Renal cortical epithelial cell (primary cell): ENCODE measurements at places on chromosomes 3 and 15. TPM values are rescaled to one million over a fixed set of nuclear protein-coding genes. Genes with fewer than 3 reads are reported as not detected.

Gene LTF
- 1.7 and 299 TPM in 2 replicates for total RNA-seq

Gene STRIT1
- total RNA-seq = not detected in 2 replicates

Gene FAM219B
- 34.9 and 47.0 TPM in 2 replicates for total RNA-seq

Gene MGLL
- 106 and 155 TPM in 2 replicates for total RNA-seq

Gene GP9
- not detected in 2 replicates for total RNA-seq

Gene ZDHHC19
- total RNA-seq = not detected in 2 replicates

Gene KBTBD8
- total RNA-seq = 2.7 and 7.1 TPM in 2 replicates

Gene GOLGA6L7
- not detected in 2 replicates for total RNA-seq

Gene CATSPER2
- total RNA-seq = 0.52 and 0.60 TPM in 2 replicates

Gene SLC24A5
- not detected in 2 replicates for total RNA-seq

Gene TMOD3
- 71.9 and 106 TPM in 2 replicates for total RNA-seq

Gene NR1I2
- total RNA-seq = 0.20 TPM in 1 of 2 replicates, not detected in the other

Gene ZNF502
- total RNA-seq = 6.1 and 7.2 TPM in 2 replicates

Gene LMAN1L
- total RNA-seq = not detected in 2 replicates

Gene TMEM158
- total RNA-seq = 0.35 and 6.9 TPM in 2 replicates

Gene OIP5
- total RNA-seq = 0.60 and 6.1 TPM in 2 replicates

Gene CORO2B
- 2.9 and 6.3 TPM in 2 replicates for total RNA-seq

Gene MYL3
- 4.7 and 15.2 TPM in 2 replicates for total RNA-seq

Gene OXTR
- 1.2 and 6.9 TPM in 2 replicates for total RNA-seq

Gene FBXL22
- 0.45 TPM in 1 of 2 replicates, not detected in the other for total RNA-seq

Gene MCF2L2
- total RNA-seq = 0.25 and 2.1 TPM in 2 replicates

Gene CAMKV
- total RNA-seq = under 0.01 TPM in 1 of 2 replicates, not detected in the other

Gene FOXB1
- not detected in 2 replicates for total RNA-seq

Gene SERPINI2
- total RNA-seq = not detected in 2 replicates

Gene SLC26A6
- 21.0 and 45.5 TPM in 2 replicates for total RNA-seq

Gene LRCH3
- 21.7 and 72.8 TPM in 2 replicates for total RNA-seq

Gene GCSAM
- not detected in 2 replicates for total RNA-seq

Gene TMF1
- total RNA-seq = 23.8 and 55.6 TPM in 2 replicates

Gene EPHB1
- 6.3 and 17.4 TPM in 2 replicates for total RNA-seq

Gene FAM81A
- total RNA-seq = 0.52 and 1.4 TPM in 2 replicates

Gene TM4SF4
- 0.87 and 1.3 TPM in 2 replicates for total RNA-seq

Gene CCDC9B
- total RNA-seq = 59.2 and 165 TPM in 2 replicates

Gene MFAP1
- 34.7 and 54.1 TPM in 2 replicates for total RNA-seq

Gene XCR1
- total RNA-seq = not detected in 2 replicates

Gene BUB1B
- total RNA-seq = 1.8 and 11.6 TPM in 2 replicates

Gene KLHL40
- total RNA-seq = not detected in 2 replicates

Gene CHRFAM7A
- total RNA-seq = 2.0 and 4.7 TPM in 2 replicates
